ENCODE measurements at places on chromosomes 13 and 19.

DNA sequence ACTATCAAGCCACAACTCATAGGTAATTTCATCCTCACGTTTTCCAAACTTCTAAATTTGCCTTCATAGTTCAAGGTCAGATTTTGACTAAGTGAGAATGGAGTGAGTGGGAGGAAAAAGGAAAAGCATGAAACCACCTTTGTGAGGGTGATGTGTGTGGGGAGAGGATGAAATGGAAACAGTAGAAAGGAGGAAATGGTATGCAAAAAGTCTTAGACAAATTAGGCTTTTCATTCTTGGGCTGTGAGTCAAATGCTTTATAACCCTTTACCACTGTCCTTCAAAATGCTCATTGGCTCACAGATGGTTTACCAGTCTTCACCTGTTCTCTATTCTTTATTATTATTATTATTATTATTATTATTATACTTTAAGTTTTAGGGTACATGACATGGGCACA is 127.2 kb downstream of the RAP2A start:
- no peak for DNase-seq

DNA sequence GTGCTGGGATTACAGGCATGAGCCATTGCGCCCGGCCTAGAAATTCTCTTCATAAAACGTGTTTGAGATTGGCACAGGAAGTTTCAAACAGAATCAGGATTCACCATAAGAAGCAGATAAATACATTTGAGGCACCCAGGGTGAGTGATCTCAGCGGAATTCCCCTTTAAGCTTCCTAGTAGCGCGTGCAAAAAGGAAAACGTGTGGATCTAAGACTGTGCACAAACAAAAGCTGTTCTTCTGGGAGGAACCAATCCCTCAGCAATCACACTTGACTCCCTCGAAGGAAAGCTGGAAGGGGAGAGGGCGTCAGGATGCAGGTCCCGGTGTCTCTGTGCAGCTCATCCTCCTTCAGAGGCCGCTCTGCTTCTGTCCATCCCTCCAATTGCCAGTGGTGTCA is 15.5 kb downstream of the MCF2L start:
- DNase-seq: no peak

DNA sequence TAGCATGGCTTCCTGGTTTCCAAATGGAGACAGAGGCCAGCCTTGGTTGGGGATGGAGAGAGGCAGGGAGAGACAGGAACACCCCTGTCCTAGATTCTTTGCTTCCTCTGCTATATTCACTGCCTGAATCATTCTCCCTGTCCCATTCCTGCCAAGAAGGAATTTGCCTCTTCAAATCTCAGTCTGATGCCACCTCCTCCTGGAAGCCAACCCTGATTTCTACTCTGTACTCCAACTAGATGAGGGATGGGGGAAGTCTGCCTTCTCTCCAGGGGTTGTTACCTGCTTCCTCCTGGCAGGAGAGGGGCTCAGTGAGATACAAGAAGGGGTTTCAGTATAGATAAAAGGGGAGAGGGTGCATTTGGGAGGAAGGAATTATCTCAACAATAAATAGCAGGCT is 1.3 kb upstream of the ACTL9 start:
- DNase-seq: no peak

DNA sequence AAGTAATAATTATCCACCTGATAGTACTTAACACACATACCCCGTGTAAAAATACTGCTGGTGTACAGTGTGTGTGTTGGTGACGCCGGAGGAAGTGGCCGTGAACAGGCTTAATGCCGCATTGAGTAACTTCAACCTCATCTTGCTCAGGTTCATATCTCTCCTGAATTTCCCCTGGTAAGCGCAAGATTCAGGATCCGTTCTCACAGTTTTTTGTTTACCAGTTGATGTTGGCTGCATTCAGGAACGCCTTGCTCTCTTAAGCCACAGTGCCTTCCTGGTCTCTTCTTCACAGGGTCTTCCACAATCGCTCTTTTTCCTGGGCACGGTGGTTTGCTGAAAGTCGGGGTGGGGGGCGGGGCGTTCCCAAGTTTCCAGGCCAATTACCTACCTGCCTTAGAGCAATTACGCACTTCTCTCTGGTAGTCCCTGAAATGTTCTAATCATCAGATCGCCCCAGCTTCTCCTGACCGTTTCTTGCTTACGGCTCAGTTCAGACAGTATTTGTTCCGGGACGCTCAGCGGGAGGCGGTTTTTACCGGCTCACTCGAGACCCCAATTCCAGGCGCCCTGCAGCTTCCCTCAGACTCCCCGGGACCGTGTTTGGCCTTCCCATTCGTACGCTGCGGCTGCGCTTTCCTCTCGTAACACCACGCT is 706 bp upstream of the DNAJC3 start:
- DNase-seq: no peak

- DNase-seq: no peak
Observed at GRCh38 chr13:109205315-109205714, 575.9 kb downstream of the MYO16 start.

DNA sequence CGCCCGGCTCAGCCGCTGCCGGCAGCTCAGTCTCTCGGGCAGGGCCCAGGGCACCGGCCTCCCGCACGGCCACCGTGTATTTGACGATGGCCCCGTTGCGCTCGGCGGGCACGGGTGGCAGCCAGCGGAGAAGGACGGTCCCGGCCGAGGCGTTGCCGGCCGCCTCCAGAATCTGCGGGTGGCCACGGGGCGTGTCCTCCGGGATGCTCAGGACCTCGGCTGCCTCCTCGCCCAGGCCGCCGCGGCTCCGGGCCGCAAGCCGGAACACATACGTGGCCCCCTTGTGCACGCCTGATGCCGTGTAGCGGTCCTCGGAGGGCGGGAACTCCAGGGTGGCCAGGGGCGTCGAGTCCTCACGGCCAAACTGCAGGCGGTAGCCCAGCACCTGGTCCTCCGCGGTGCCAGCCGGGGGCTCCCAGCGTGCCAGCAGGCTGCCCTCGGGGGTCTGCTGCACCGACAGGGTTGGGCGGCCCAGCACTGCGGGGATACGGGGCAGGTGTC is 117.7 kb downstream of the PTPRS start:
- no peak for DNase-seq

- DNase-seq: no peak
Observed at GRCh38 chr13:108812661-108813060, 183.2 kb downstream of the MYO16 start.

DNA sequence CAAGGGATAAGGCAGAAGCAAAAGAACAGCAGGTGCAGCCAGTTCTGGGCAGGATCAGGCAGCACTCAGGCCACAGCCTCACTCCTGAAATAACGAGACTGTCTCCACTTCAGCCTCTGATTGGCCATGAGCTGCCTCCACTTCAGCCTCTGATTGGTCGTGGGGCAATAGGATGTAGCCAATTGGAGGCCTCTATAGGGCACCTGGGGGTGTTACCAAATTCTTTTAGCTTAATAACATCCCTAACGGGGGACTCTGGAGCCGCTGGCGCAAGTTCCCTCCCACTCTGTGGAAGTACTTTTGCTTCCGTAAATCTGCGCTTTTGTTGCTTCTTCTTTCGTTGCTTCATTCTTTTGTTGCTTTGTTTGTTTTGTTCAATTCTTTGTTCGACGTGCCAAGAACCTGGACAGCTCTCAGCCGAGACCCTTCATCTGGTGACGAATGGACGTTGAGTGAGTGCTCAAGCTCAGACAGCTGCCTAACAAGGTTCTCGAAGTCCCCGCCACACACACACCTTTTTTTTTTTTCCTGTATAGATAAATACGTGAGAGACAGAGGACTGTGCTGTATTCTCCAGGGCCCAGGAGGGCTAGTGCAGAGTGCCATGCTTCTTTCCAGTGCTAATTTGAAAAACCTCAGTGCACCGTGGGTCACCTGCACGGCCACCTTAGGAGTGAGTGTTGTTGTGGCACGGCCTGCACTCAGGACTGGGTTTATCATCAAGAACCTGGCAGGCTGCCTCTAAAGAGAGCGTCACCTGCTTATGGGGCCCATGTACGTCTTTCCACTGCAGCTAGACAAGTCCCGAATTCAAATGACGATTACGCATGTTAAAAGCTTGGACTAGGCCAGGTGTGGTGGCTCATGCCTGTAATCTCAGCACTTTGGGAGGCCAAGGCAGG is 32.0 kb upstream of the TUBGCP3 start:
- DNase-seq: no peak
